ENCODE measurements at places on chromosomes 7 and 10. TPM values are rescaled to one million over a fixed set of nuclear protein-coding genes. Genes with fewer than 3 reads are reported as not detected.

DNA sequence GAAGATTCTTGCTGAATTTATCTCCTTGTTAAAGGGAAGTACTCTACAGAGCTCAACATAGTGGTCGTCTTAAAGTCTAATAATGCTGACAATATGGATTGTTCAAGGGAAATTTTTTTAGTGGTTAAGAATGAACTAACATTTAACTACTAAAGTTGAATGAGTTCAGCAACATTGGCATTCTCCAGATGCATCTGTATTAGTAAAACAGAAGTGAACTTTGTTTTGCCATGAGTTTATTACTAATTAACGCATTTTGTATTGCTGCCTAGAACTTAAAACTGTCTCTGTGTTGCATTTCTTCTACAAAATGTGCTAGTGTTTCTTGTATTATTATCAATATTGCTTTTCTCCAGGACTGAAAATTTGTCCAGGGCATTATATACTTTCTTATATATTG is 67.5 kb downstream of the C1GALT1 start:
- DNase-seq = no peak

GRCh38 chr10:46266306-46266985 is 20.4 kb upstream of the ANTXRL start:
- no peak for DNase-seq

DNA sequence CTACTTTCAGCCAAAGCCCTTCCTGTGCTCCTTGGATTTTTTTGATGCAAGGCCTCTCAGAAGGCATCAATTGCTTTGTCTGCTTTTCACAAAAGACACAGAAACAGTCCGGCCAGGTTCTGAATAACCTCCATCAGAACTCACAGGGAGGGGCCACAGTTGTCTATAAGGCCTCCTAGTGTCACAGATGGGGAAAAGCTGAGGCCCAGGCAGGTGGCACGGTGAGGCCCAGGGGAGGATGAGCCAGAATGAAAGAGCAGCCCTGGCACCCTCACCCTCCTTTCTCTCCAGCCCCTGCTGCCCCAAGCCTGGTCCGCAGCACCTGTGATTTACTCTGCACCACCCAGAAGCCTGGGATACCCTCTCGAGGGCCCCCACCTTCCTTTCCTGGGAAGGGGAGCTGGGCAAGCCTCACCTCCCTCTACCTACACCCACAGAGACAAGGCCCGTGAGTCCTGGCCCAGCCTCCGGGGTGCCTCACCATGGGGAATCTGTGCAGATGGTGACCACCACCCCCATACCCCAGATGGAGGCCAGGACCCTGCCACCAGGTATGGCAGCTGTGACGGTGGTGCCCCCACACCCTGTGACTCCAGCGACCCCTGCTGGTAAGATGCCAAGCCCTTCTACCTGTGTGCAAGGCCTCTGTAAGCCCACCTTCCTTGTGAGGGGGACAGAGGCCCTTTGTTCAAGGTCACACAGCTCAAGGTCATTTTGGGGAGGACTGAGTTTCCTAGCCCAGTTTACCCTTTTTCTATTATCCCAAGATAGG is 26.2 kb upstream of the ZNF467 start:
- no peak for DNase-seq

DNA sequence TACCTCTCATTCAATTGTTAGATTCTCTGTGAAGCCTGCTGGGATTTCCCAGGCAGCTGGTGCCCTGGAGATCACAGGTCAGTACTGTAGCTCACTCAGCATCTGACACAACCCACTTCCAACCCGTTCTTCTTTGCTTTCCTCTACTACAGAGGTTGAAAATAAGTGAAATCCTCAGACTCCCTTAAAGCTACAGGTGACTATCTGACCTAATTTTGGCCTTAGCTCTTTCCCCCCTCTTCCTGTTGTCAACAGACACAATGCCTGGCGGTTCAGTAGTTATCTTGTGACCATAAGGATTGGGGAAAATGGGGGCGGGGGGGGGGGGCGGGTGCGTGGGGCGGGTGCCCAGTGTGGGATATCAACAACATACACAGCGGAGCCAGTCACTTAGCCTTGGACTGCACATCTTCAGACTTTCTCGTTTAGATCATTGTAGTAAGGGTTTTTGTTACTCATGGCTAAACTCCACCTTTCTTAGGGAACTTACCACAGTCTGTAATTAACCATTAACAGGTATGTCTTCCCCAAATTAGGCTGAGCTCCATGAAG is 37.8 kb downstream of the MTPN start:
- DNase-seq = no peak

- no peak for DNase-seq
Observed at GRCh38 chr7:3063016-3063753, 19.5 kb upstream of the CARD11 start.

DNA sequence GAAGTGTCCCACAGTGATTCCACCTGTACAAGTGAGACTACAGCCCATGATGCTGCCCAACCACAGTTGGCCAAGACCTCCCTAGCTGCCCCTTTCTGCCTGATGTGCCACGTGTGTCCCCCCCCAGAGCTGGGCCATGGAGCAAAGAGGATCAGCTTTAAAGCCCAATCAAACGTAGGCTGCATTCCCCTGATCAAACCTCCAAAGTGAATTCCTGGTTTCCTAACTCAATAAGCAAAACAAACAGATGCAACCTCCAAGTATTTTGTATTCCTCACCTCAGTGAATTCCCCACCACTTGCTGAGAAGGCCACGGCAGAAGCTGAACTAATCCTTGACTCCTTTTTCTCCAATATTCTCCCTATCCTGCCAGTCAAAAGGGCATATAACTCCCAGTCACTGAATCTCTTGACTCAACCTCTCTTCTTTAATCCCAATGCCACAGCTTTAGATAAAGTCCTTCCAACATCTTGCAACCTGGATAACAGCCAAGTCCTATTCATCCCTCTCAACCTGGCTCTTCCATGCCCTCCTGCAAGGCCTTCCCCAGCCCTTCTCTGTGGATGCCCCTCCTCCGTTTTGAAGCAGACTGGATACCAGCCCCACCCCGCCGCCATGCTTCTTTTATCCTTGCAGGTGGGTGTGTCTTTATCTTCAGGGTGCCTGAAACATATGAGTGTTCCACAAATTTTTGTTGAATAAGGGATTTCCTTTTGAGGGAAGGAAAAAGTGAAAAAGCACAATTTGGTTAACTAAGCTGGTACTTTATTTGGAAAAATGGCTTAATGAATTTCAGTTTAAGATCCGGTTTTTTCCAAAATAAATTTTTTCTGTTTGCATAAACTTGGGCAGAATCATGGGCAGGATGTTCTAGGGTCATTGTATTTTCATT is 285.2 kb upstream of the MKLN1 start:
- no peak for DNase-seq

DNA sequence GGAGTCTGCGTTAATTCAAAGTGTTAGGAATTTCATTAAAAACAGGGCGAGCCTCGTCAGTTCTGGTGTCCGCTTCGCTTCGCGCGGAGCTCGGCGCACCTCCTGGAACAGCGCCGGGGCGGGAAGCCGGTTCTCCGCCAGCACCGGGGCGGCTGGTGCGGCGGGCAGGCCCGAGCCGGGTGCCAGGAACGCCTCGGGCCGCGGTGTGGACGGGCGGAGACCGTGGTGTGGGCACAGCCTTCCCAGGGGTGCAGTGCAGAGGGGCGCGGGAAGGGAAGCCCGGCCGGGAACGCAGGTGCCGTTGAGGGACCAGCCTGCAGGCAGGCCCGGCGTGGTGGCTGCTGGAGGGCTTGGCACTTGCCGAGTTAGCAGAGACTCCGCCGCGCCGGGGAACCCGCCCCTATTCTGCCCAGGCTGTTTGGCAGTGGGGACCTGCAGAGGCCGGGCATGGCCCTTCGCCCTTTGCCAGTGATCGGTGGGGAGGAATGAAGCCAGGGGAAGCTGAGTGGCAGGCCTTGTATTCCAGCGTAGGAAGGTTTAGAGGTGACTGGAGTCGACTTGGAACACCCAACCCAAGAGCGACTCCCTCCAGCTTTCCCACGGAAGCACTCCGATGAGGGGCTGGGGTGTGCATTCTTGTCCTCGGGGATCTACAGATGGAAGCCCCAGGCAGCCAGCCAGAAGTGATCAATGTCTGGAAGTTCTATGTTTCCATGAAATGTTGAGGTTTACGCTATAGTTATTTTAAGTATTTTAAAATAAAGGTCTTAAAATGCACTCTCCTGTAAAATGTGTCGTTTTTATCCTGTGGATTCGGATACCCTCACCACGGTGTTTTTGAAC is 945 bp upstream of the RHEB start:
- no peak for DNase-seq

- no peak for DNase-seq
Observed at GRCh38 chr10:44723082-44723481, 188.1 kb upstream of the TMEM72 start.

DNA sequence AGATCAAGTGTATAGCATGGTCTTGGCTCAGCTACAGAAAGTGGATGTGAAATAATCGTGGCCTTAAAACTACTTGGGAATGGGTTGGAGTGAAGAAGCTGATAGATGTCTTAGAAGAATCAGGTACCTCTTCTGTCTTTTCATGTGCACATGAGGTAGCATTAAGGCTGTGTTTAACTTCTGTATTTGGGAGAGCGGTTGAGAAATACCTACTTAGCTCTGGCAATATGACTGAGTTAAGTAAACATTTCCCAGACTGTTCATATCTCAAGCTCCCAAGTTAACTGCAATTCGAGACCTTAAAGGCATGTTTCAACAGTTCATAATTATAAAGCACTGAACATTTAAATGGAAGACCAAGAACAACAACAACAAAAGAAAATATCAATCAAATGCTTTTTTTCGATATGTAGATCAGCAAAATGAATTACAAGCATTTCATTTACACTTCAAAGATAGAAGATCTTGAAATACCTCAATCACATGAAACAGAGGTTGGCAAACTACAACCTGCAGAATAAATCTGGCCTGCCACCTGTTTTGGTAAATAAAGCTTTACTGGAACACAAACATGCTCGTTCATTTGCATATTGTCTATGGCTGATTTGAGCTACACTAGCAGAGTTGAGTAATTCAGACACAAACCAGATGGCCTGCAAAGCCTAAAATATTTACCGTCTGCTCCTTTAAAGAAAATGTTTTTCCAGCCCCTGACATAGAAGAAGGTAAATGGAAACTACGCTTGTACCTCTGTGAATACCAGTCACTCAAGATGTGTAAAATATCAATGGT is 337.1 kb upstream of the GLI3 start:
- peak; percentile 4 for DNase-seq

DNA sequence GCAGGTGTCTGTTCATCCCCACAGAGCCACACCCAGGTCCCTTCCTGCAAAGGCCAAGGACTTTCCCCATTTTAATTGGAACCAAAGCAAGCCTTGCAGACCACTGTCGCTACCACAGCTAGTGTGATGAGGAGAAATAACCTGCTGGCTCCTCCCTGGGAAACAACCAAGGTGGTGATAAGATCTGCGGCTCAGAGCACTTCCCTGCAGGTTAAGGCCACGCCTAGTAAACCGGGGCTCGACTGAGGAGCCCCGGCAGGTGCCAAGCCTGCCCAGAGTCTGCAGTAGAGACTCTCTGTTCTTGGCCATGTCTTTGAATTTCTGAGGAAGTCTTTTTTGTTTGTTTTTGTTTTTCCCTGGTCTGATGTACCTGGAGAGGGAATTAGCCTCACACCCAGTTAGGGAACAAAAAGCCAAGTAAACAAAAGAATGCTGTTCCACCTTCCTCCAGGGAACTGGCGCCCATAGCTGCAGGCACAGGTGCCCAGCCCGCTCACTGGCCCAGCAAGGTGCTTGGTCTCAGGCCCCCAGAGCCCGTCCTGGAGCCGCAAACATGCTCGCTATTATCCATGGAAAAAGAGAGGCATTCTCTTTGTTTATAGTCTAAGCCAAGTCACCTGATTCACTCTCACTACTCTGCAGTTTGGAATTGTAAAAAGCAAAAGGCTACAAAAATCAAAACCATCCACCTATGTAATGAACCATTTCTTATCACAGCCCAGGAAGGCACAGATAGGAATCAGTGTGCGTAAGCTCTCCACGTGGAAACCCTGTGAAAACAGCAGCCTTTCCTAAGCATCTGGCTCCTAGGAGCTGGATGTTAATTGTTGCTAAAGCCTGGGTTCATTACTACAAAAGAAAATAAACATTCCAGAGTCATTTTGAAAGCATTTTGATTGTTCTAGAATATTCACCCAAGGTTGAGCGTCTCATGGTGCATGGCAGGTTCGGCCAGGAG is 2.7 kb downstream of the GPR146 start:
- DNase-seq = no peak

DNA sequence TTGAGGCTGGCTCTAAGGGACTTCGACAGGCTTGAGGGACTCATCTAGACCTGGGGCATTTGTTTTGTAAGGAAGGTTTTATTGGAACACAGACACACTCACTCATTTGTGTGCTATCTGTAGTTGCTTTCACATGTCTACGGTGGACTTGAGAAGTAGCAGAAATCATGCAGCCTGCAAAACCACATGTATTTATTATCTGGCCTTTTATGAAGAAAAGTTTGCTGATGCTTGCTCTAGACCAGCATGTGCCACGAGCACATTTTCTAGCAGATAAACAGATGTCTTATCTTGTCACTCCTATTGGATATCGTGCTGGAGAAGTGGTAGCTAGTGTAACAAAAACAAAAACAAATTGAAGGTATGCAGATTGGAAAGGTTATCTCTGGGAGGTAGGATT is 9.8 kb downstream of the UPP1 start:
- no peak for DNase-seq

DNA sequence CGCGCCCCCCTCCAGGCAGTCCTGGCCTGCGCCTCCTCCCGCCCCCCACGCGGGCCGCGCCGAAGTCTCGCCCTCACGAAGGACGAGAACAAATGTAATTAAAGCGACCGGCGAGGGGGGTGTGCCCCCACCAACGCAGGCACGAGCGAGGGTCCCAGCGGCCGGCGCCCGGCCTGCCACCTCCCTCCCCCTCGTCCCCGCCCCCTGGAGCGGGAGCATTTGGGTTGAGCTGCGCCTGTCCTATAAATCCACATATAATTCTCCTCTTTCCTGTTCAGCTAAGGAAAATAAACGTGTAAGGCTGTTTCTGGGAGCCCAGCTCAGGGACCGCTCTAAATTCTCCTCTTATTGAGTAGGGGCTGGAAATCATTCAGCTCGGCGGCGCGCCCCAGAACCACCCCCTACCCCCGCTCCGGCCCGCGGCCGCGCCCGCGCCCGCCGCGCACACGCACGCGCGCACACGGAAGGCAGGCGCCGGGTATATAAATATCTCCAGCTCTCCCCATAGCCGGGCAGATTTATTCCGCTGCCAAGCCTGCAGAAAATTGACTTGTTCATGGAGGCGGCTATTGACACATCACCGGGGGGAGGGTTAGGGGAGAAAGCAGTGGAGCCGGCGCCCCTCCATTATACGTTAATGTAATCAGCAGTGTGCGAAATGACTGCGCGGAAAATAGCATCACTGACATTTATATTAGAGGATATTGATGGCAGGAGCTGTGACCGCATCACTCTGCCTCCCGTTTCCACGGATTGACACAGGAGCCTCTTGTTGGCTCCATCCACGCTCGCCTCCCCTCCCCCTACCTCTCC is 61.6 kb upstream of the BTRC start:
- no peak for DNase-seq

- peak; percentile 22 for DNase-seq
Observed at GRCh38 chr7:116940689-116941370, 12.5 kb upstream of the ST7 start.

IQUB gene
- total RNA-seq = 0.18 TPM

MOGAT3 gene
- not detected for total RNA-seq

NRG3 gene
- not detected for total RNA-seq

NME8 gene
- total RNA-seq = not detected

SFMBT2 gene
- 1.1 TPM for total RNA-seq

OPN1SW gene
- not detected for total RNA-seq

NUTM2E gene
- total RNA-seq = not detected

TES gene
- 91.9 TPM for total RNA-seq

ITGA8 gene
- total RNA-seq = under 0.01 TPM

Data from IMR-90 (cell line).